ENCODE measurements at places on chromosomes 7 and 10.

DNA sequence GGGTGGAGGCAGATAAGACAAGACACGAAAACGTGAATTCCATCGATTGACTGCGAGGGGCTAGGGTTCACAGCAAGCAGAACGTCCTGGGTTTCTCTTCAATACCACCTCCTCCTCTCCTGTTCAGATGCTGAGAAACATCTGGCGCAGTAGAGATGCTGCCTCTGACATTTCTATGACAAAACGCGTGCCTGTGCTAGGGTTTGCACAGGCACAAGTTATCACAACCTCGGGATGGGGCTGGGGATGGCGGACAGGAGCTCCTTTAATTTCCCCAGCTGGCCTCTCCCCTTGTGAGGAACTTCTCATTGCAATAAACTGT, 99.8 kb upstream of the SVIL start:
- DNase-seq: no peak

DNA sequence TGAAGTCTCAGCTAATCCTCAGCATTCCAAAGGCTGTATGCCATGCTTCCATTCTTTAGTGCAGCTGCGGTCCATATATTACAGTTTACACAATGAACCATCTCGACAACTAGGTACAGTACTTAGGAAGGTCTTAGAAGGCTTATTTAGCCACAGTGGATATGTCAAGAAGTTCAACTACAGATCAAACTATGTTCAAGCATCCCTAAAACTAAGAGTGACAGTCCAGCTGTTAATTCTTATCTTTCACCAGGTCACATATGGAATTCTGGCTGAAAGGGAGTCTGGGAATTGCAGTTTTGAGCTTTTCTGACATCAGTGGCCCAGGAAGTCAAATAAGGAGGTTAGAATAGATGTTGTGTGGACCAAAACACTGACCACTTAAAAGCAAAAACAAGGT, 106.8 kb downstream of the SDHAF3 start:
- DNase-seq: no peak

DNA sequence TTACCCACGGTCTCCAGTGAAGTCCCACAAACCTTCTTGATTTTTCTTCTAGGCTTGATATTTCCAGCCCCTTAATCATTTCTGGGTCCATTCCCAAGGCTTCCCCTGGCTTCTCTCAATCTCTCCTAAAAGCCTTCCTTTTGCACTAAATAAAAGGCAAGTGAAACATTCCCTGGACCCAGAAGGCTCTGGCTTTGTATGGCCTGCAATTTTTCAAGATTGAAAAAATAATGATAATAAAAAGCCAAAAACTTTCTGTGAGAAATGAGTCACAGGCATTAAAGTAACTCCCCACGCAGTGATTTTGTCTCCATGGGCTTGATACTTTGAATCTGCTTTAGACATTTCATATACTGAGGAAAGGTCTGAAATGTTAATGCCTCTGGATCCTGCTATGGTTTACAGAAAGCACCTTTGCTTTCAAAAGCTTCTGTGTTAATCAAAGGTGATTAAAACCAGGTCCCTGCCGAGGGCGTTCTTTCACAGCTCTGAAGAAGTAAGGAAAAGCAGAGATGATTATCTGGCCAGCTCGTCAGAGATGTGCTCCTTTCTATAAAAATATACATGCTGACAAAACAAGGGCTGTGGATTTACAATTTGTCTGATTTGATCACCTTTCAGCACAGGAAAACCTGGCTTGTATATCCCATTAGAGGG, 118.9 kb upstream of the TMEM72 start:
- DNase-seq: no peak

DNA sequence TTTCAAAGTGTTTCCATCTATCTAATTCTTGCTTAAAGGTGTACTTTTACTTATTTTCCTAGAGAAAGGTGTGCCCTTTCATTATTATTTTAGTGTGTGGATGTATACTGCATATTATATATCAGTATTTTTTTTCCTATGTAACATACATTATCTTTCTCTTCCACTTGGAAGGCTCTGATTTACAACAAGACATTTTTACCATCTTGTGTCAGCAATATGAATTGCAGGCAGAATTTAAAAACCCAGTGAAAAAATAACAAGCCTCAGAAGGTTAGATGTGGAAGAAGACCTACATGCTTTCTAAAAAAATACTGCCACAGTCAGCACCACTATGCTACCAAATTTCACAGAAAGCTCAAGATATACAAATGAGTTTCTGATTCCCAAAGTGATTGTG, 327.7 kb upstream of the STEAP1 start:
- no peak for DNase-seq

GRCh38 chr10:49735848-49736563, 26.1 kb downstream of the OGDHL start:
- DNase-seq: no peak

DNA sequence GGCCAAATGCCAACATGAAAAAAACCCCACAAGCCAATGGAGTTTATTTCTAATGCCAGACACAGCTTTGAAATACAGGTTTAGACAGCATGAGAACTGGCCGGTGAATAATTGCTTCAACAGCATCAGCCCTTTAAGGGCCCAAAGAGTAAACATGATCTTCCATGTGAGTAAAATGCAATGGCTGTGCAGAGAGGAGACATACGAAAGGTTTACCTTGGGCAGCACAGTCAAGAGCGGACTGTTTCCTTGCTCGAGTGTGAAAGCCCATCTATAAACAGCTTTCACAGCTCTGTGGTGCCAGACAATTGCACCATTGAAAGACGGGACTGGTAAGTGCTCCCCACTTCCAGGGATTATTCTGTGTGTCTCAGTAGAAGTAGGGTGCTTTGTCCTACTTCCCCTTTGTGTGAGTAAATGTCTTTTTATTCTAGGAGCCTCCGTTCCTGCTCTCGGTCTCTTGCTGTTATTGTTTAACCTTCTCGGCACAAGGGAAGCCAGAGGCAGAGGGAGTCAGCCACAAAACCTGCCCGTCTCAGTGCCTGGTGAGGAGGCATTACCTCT, 77.8 kb upstream of the KAT6B start:
- DNase-seq: no peak

DNA sequence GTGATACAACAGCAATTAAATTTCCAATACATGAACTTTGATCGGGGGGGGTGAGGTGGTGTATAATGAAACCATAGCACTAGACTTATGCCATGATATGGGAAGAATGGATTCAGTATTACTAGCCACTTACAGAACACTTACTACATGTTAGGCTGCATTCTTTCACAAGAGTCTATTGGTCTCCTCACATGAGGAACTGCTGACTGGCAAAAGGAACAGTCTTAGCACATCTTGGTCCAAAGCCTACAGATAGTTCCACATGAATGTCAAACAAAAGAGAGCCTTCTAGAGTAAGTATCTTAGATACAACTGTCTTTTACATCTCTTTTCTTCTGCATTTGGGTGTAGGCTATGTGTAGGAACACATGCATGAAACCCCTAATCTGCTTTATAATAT, 115.9 kb upstream of the DNAJB12 start:
- DNase-seq: no peak

- no peak for DNase-seq
These were observed 158.4 kb upstream of the TMEM72 start for GRCh38 chr10:44752451-44753441.

DNA sequence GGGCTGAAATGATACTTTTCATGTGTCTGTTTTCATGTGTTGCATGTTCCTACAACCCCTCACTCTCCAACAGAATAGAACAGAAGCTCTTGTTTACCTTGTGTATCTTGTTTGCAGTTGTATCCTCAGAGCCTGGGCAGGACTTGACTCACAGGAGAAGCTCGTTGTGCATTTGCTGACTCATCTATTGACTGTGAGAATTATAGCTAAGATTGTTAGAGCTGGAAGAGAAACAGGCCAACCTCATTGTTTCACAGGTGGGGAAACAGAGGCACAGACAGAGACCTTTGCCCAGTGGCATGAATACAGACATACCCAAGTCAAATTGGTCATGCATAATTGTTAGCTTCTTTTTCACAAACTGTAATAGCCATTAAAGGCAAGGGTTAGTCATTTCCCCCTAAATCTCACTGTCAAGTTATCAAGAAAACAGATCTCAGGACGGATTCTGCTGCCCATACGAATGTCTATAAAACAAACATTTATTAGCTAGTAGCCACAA, 4.6 kb upstream of the TSPAN15 start:
- DNase-seq: no peak

- no peak for DNase-seq
These were observed 38.9 kb upstream of the CHST15 start for GRCh38 chr10:124132306-124132705.

DNA sequence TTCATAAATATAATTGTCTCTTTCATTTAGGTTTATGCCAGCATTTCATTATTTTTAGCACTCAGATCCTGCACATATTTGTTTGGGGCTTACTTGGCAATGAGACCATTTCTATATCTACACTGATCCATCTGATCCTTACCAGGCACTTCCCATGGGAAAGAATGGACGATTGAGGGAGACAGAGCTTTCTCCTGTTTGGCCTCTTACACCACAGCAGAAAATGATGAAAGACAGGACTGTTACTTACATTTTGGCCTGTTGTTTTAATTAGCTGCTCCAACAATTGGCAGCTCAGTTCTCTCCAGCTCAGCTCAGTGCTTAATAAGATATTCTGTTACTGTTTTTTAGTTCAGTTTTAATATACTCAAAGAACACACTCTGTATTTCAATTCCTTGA, 77.6 kb upstream of the RSU1 start:
- DNase-seq: no peak

GRCh38 chr7:99030951-99031350, 113.0 kb downstream of the SMURF1 start:
- no peak for DNase-seq

- DNase-seq: no peak
These were observed 22.2 kb upstream of the RHEB start for GRCh38 chr7:151541709-151542499.

DNA sequence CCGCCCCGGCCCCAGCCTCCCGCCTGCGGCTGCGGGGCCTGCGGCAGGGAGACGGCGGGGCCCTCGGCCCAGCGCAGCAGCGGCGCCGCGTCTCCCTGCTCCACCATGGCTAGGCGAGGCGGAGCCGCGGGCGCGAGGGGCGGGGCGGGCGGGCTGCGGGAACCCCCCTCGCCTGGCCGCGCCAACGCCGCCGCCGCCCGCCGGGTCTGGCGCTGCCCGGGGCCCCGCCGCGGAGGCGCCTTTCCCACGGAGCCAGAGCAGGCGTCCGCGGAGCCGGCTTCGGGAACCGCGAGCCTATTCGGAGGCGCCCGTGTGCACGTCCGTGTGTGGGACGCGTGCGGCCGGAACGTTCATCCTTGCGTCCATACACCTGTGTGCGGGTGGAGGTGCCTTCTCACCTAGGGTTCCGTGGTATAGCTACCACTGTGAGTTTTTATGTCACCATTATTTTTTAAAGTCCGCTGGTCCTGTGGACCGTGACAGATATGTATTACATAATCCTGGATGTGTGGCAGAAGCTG, at the start of gene DENND11:
DENND11 (minus strand) TSS at position 120 of the 521 bp plus-strand sequence; CDS start at position 107, 13 bp downstream.
- no peak for DNase-seq

- DNase-seq: no peak
These were observed 202.9 kb upstream of the TCERG1L start for GRCh38 chr10:131514454-131514853.

- peak; percentile 28 for DNase-seq
These were observed 61.0 kb downstream of the MPP7 start for GRCh38 chr10:28241741-28242399.

GRCh38 chr7:47833211-47833610, 115.1 kb downstream of the PKD1L1 start:
- no peak for DNase-seq

GRCh38 chr10:102831322-102832071, 5.7 kb downstream of the CYP17A1 start:
- DNase-seq: no peak

GRCh38 chr10:86888585-86889381, 68.6 kb downstream of the MMRN2 start:
- no peak for DNase-seq

DNA sequence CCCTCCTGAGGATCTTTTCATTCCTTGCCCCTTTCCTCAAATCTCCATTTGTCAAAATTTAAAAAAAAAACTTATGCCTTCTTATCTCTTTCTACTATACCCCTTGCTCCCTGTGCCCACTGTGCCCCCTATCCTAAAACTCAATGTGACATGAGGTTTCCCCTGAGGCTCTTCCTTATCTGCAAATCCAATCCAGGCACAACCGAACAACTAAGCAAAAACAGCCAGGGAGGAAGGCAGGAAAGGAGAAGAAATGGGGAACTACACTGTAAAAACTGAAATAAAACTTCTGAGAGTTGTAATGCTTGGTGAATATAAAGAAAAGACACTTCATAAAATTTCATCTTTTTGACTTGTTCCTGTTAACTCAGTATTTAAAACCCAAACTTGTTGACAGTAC, 54.2 kb downstream of the CRPPA start:
- DNase-seq: no peak

DNA sequence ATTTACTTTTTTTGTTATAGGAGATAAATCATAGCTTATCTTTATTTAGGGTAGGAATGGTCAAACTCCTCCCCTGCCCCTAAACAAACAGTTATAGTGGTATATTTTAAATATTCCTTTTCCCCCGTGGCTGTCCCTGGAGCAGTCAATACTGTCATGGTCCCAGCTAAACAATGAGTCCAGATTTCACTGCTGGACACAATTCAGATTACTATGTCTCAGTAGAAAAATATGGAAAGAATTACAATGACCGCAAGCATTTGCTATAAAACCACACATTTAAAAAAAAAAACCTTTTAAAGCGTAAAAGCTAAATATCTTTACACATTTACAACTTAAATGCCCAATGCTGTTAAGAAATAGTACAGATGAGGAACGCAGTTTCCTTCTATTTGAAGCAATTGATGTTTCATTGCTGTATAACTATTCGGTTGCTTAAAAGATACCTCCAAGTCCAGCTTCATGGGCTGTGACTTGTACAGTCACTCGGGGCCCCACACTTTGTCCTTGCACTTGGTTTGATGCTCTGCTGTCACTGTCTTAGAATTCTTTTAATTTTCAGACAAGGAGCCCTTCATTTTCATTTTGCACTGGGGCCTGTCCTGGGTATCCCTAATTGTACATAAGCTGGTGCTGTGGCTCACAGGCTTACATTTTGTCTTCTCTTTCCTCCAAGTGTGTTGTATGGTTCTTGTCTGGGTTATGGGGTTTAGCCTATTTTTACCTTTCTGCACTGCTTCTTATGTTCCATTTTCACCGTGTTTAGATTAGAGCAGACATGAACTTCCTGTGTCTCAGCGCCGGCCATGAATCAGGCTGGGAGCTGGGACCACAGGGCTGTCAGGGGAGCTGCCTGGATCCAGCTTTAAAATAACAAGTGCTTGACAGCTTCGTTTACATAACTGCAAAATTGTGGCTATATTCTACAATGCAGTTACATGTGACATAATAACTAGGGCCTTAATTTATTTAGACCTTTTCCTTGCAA, 530.2 kb upstream of the FZD8 start:
- DNase-seq: no peak

GRCh38 chr7:270351-270983, 19.5 kb upstream of the FOXL3 start:
- no peak for DNase-seq

DNA sequence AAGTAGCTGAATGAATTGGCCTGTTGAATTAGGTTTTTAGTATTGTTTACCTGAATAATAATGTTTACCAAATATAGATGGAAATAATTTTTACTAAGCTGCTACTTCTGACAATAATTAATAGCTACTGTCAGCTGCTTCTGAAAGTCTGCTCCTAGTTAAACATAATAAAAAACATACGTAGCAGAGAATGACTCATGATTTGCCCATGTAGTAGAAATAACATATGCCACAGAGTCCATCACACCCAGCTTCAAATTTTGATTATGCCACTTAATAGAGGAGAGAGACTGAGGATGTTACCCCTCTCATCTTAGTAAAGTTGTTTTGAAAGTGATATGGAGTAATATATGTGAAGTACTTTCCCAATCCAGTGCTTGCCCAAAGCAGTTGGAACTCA, 57.6 kb upstream of the MDFIC start:
- DNase-seq: no peak

Data from cerebellar nuclear complex (tissue), 1 donor.